PC-3 (cell line): ENCODE measurements at places on chromosomes 3 and 15.

DNA sequence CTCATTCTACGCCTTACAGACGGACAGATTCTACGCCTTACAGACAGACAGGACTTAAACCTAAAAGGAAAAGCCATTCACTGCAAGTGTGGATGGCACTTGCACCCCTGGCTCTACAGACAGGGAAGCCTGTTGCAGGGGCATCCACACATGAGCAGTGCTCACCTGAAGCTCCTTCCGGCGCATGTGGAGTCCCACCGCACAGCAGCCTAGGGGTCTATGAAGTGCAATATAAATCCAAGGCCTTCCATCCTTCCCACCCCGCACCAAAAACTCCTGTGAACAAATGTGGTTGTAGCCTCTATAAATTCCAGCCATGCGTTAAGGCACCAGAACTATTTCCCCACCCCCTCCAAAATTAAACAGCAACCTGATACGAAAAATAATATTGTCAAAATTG lies 121.3 kb downstream of the LRIG1 start:
- H3K4me1 ChIP-seq, result no peaks in the 10 kb centered on the region; the same call in 1 of the 2 replicates
- no peak overlapping the region for H3K27ac ChIP-seq

- no peaks in the 10 kb centered on the region for H3K27me3 ChIP-seq
- H3K4me3 ChIP-seq, result no peak overlapping the region
- no peak for DNase-seq
- no peaks in the 10 kb centered on the region for H3K36me3 ChIP-seq
- H3K4me1 ChIP-seq, result peaks cover 17% of the 10 kb centered on the region
- H3K27ac ChIP-seq, result no peak overlapping the region
Measured at GRCh38 chr15:99445272-99445850, 120.4 kb upstream of the MEF2A start.

DNA sequence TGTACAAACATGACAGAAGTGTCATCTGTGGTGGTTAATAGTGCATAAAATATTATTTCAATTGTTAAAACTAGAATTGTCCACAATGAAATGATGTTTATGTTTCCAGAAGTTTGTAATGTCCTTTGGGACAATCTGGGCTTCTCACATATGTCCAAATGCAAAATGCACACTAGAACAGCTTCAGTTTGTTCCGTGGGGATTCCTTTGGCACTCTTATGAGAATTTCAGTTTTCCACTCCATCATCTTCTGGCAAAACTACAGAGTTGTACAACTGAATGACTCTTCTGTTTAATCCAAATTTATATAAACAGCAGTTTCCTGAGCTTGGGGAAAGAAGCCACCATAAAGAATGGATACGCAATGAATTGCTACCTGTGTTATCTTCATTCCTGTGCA lies 2.0 kb upstream of the OR5H6 start:
- no peaks in the 10 kb centered on the region for H3K4me1 ChIP-seq
- peaks cover 8% of the 10 kb centered on the region; the same call in 1 of the 2 replicates for H3K27me3 ChIP-seq
- DNase-seq, result no peak
- H3K27ac ChIP-seq, result no peak overlapping the region
- no peak overlapping the region for H3K4me3 ChIP-seq
- no peaks in the 10 kb centered on the region for H3K36me3 ChIP-seq

DNA sequence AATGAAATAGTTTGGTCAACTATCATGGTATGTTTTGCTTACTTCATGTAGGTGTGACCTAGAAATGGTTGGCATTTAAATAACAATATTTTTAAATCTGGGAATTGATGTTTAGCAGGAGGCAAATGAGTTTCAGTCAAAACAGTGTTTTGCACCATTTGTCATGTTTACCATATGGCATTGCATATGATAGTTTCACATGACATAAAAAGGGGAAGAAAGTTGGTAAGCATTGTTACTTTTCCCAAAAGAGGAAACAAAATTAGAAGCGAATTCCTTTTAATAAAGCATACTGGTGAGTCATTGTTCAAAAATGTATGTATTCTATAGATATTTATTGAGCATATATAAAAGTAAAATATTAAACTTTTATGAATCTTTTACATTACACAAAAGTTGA lies 2.3 kb downstream of the RNF13 start:
- no peak overlapping the region for H3K27ac ChIP-seq
- no peaks in the 10 kb centered on the region for H3K27me3 ChIP-seq
- peaks cover 44% of the 10 kb centered on the region for H3K4me1 ChIP-seq
- H3K36me3 ChIP-seq, result no peaks in the 10 kb centered on the region
- H3K4me3 ChIP-seq, result peak overlapping the region; percentile 89

- no peaks in the 10 kb centered on the region for H3K36me3 ChIP-seq
- DNase-seq, result peak; percentile 25
- H3K4me1 ChIP-seq, result no peaks in the 10 kb centered on the region
- H3K27ac ChIP-seq, result no peak overlapping the region
- no peak overlapping the region for H3K4me3 ChIP-seq
Measured at GRCh38 chr3:150945226-150946032, 27.1 kb downstream of the CLRN1 start.

DNA sequence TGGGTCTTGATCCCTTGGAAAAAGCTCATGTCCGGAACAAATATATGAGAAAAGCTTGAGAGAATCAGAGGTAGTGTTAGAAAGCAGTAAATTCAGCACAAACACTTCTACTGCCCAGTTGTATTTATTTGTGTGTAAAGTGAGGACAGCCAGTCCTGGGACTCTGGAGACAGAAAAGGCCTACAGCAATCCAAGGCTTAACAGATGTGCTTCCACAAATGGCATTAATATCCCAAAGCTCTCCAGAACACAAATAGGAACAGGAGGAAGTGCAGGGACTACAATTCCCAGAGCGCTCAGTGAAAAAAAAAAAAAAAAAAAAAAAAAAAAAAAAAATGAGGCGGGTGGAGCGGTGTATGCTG lies 390 bp upstream of the AP2M1 start:
- no peak for DNase-seq
- peak overlapping the region; percentile 24; the same call in 1 of the 2 replicates for H3K4me3 ChIP-seq
- H3K4me1 ChIP-seq, result peaks cover 54% of the 10 kb centered on the region
- peaks cover 23% of the 10 kb centered on the region for H3K36me3 ChIP-seq
- H3K27ac ChIP-seq, result no peak overlapping the region

DNA sequence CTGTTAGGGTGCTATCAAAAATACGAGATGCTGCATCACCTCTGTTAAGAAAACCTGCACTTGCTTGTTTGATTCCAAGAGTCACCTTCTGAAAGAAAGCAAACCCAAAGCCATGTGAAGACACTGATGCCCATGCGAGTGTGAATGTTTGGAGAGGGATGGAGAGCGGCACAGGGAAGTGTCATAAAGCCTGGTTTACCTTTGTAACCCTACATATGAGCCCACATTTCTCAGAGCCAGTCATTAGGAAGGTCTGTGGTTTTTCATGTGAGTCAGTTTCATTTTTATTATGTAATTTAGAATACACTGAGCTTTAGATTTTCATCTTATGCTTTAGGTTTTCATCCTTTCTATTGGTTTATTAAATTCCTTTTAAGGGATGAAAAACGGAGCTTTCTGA lies 896.8 kb downstream of the ROBO1 start:
- H3K4me1 ChIP-seq, result peaks cover 12% of the 10 kb centered on the region
- no peak overlapping the region for H3K4me3 ChIP-seq
- no peak overlapping the region for H3K27ac ChIP-seq
- no peaks in the 10 kb centered on the region for H3K36me3 ChIP-seq

DNA sequence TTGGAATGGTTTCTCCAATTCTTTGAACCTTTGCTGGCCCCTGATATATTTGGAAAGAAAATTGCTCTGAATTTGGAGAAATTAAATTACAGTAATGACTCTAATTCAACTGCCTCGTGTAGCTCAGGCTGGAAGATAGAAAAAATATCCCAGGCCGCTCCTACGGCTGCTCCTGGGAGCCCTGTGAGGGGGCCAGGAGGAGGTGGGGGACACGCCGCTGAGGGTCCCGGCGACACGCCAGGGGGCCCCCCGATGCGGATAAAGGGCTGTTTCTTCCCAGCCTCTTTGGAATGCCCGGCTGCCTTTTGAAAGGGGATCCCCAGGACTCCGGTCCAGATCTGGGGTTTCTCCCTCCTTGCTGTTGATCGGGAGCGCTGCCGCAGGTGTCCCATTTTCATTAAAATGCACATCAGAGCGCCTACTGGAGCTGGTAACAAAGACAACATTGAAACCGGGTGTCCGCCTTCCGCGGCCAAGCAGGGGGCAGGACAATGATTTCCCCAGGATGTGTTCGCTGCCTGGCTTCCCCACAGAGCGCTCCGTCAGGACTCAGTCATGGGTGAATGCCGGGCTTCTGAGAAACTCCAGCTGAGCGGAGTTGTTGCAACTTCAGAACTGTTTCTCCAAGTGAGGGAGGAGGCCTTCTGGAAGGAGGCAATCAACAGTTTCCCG lies 200.1 kb upstream of the KBTBD8 start:
- no peak overlapping the region for H3K27ac ChIP-seq
- H3K4me3 ChIP-seq, result no peak overlapping the region
- no peaks in the 10 kb centered on the region for H3K4me1 ChIP-seq
- DNase-seq, result no peak
- no peaks in the 10 kb centered on the region for H3K36me3 ChIP-seq
- no peaks in the 10 kb centered on the region for H3K27me3 ChIP-seq

DNA sequence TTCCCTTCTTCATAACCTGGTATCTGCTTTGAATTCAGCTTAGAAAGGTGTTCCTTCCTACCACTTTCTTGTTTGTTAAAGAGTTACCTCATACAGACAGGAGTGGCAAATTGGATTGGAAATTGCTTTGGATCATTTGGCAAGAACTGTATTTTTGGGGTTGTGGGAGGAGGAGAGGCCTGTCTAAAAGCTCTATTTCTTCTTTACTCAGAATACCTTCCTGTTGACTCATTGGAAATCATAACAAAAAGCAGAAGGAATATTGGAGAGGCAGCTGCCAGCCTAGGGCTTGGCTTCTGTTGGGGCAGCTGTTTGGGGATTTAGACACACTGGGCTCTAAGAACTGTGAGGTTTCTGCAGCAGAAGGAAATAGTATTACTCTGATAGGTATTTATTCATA lies 14.2 kb downstream of the IQGAP1 start:
- no peaks in the 10 kb centered on the region for H3K27me3 ChIP-seq
- peak overlapping the region; percentile 78 for H3K27ac ChIP-seq
- H3K36me3 ChIP-seq, result no peaks in the 10 kb centered on the region; the same call in 1 of the 2 replicates
- peaks cover 50% of the 10 kb centered on the region for H3K4me1 ChIP-seq
- DNase-seq, result peak; percentile 92
- peak overlapping the region; percentile 33; the same call in 1 of the 2 replicates for H3K4me3 ChIP-seq
